ENCODE measurements at places on chromosomes 3 and 15.
A peak's percentile ranks its signal among the peaks of the same experiment; 100 is the strongest.

- no peak for DNase-seq
These were observed 15.6 kb upstream of the CERS3 start for GRCh38 chr15:100544338-100544841.

DNA sequence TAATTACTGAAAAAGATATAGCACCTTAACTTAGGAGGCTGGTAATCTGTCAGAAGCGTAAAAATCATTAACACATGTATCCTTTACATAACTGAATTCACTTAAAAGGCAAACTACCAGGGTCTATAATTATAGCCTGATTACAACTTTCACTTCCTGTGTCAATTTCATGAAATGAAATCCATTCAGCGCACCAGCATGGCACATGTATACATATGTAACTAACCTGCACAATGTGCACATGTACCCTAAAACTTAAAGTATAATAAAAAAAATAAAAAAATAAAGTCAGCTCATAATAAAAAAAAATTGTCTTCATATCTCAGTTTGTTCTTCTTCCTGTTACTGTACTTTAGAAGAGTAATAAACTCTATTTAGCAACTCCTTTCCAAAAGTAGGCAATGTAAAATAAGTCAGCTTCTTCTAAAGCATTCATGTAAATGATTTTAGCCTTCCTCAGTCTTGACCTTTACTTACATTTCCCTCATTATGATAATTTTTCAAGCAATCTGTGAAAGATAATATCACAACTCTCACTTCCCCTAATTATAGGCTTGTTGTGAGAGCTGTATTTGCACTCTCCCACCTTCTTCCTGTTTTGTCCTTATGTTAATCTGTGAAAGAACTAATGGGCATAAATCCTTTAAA lies 50.1 kb downstream of the KBTBD8 start:
- DNase-seq, result no peak

- DNase-seq, result no peak
These were observed 102.9 kb downstream of the ARNT2 start for GRCh38 chr15:80507131-80507530.

- DNase-seq, result no peak
These were observed at the start of gene GAP43 for GRCh38 chr3:115623044-115623868. Gene GAP43, plus strand, starts transcription at chr3:115623510. Its CDS starts 180 bp downstream, at chr3:115623690.

DNA sequence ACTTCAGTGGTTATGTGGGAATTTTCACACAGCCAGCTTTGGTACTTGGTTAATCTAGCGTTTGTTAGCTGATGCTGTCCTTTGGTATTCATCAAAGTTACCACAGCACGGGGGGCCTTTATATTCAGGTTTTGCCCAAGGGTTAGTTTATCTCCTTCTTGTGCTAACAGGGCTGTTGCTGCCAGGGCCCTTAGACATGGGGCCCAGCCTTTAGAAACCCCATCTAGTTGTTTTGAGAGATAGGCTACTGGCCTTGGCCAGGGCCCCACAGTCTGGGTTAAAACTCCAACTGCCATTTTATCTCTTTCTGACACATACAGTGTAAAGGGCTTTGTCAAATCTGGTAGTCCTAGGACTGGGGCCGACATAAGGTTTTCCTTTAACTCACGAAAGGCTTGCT lies 7.5 kb upstream of the DNAAF4 start:
- no peak for DNase-seq

GRCh38 chr15:47974724-47975123 lies 146.1 kb upstream of the SLC24A5 start:
- no peak for DNase-seq

DNA sequence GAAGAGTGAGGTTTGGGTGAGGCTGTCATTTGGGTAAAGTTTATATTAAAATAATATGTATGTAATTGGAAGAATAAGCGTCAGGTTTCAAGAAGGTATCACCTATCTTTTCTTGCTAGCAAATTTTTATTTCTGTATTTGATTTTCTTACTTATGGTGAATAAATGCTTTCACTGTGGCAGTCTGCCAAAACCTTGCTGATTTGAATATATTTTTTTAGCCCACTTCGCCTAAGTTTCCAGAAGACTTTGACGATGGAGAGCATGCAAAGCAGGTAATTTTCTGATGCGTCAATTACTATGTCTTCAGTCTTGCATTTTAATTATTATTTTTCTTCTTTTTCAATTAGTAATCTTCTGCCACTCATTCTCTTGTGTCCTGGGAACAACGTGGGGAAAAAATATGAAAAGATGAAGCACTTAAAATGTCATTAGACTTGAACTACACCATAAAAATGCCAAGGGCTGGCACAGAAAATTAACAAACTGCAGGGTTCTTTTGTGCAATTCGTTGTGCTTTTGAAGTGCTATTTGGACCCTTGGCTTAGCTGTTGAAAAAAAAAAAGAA lies 40.4 kb downstream of the SRP14 start:
- peak; percentile 12 for DNase-seq

GRCh38 chr15:68085052-68085451 lies 30.9 kb downstream of the PIAS1 start:
- no peak for DNase-seq

DNA sequence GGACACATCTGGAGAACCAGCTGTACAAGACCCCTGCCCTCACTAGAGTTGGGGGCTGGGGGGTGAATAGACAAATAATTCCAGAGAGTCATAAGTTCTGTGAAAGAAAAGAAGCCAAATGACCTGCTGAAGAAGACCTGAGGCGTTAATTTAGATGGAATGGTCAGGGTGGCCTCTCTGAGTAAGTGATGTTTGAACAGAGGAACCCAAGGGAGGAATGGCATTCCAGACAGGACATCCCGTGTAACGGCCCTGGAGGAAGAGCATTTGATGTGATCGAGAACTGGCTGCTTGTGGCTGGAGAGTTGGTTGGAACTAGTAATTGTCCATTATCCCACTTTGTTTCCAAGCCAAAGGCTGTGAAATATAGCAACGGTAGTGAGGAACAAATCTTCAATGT lies 1.7 kb downstream of the NR2C2 start:
- DNase-seq, result no peak

DNA sequence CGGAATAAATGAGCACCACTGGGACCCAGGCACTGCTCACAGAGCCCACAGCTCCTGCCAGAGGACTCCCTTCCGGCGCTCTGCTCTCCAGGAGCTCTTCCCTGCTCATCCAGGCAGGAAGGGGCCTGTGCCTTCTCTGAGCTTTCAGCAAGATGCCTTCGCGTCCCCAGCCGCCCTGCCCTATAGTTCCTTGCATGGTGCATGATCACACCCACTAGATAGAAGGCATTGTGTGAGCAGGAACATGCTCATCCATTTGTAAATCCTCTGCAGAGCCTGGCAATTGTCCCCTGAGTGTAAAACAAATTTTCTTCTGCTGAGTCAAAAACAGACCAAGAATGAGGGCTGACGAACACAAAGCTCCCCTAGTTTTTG lies 181.6 kb downstream of the MEGF11 start:
- no peak for DNase-seq

DNA sequence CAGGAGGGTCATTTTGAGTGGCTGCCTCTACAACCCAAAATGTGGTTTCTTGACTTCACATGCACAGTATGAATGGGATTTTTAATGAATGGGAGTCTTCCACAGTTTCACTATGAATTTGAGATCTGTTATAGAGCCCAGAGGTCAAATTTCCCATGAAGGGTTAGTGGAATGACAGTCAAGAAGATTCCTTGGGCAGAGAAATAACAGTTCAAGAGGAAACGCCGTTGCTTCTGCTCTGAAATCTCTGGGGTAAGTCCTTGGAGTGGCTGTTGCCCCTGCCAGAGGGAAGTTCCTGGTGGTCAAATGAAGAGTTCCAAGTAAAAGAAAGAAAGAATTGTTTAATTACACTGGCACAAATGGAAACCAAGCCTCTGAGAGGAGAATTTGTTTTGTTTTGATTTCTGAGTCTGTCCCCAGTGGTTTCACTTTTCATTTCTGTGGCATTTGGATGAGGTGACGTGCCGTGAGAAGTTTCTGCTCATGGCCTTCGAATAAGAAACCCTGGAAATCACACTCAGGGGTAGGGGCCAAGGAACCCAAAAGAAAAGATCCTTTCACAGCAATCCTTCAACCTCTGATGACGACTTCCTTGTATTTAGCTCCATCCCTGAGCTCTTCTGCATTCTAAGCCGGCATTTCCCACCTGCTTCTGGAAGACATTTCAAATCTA lies 77.5 kb upstream of the IL12A start:
- DNase-seq, result no peak

- no peak for DNase-seq
These were observed 56.9 kb upstream of the SKOR1 start for GRCh38 chr15:67768313-67768977.

GRCh38 chr3:102020735-102021134 lies 171.4 kb downstream of the NFKBIZ start:
- no peak for DNase-seq

DNA sequence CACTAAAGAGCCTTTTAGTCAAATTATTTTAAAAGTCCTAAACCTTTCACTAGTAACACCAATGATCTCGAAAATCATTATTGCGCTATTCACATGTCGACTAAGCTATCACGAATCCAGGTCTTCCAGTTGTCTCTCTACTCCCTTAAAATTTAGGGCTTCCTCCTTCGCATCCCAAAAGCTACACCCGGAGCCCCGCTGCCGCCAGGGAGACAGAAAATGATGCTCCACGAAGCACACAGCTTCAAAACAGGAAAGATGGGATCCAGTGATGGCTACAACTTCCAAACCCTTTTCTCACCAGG lies 253 bp downstream of the IFT80 start:
- no peak for DNase-seq

DNA sequence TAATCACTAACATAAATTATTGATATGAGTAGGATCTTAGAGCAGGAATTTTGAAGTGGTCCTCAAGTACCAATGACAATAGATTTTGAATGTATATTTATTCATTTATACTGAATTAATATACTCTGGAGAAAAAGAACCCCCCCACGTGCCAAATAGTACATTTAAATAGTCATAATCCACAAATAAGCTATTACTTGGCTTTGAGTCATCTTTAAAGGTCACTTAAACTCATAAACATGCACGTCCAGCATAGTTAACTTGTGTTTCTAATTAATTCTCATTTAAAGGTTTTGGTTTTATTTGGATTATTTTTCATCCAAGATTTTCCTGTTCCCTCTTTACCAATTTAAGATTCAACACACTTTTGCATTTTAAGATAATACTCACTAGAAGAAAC lies 35.1 kb downstream of the FGF7 start:
- DNase-seq, result no peak

Data from head of caudate nucleus (tissue), 42 donors.